ENCODE measurements at places on chromosomes 1 and 21.
A peak's percentile ranks its signal among the peaks of the same experiment; 100 is the strongest.

GRCh38 chr1:222021129-222021528, 279.2 kb upstream of the DUSP10 start:
- DNase-seq = no peak

DNA sequence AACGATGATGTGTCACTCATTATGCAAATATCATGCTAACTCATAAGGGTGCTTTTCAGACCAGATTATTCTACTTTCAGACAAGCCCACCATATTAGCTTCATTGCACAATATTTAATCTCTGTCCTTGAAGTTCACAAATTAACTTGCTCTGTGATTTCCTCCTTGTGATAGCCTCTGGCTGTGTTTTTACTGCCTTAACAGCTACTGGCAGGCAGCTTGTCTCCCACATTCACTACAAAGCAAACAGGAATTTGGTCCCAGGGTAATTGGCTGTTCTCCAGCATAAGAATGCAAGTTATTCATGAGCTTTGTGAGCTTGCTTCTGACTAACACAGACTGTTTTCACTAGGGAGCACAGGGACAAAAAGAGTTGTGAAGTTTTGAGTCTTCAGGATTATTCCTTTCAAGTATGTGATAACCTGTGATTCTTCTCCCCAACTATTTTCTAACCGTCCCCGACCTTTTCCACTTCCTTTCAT, 87.9 kb upstream of the HMCN1 start:
- peak; percentile 91 for DNase-seq

GRCh38 chr1:109250454-109251276, 1.3 kb downstream of the CELSR2 start:
- DNase-seq = no peak

DNA sequence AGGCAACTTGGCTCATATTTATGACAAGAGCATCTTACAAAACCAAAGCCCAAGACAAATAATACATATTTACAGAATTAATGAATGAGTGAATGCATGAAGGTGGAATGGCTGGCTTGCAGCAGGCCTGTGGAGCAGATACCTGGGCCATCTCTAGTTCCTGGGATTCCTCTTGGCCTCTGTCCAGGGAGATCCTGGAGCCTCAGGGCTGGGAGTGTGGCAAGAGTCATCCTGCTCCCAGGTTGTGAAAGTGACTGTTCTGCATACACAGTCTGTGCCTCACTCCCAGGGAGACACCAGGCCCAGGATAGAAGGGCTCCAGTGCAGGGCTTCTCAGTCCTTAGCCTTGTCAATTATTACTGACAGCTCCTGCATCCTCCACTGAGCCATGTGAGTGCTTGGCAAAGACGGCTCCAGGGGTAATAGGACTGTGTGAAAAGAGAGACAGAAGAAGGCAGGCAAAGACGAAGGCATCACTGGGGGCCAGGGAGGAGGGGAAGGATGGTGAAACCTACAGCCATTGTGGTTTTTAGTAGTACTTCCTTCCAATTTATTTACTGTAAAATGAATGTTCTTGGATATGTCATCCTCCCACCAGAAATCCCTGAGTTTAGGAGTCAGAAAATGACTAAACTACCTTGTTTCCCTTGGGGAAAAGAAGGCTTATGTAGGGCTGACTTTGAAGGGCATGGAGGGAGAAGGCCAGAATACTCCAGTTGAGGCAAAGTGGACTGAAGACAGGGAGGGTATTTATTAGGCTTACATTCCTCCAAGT, 14.3 kb upstream of the KPRP start:
- no peak for DNase-seq

DNA sequence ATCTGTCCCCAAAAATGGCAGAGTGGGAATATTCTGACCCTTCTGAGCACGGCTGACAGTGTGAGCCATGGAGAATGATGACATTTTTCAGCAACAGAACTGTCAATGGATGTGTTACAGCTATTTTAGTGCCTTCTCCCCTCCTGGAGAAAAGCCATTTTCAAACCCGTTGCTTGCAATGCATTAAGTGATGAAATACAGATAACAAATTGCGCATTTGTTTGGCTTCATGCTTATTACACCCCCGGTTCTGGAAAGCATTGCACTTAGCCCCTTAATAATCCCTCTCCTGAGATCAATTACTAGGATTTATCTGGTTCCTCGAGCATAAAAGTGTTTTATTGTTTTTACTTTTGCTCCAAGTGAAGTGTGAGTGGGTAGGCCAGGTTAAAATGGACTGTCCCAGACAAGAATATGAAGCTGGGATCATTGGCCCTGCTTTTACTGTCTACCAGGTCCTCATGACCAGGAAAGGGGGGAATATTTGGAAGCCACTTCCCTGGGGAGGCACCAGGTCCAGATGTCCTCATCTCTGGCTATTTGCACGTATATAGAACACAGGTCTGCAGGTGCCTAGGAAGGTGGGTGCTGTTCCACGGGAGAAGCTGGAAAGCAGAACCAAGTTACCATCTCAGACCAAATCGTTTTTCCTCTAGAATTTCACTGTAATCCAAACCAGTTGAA, 37.5 kb upstream of the HHAT start:
- DNase-seq = no peak

DNA sequence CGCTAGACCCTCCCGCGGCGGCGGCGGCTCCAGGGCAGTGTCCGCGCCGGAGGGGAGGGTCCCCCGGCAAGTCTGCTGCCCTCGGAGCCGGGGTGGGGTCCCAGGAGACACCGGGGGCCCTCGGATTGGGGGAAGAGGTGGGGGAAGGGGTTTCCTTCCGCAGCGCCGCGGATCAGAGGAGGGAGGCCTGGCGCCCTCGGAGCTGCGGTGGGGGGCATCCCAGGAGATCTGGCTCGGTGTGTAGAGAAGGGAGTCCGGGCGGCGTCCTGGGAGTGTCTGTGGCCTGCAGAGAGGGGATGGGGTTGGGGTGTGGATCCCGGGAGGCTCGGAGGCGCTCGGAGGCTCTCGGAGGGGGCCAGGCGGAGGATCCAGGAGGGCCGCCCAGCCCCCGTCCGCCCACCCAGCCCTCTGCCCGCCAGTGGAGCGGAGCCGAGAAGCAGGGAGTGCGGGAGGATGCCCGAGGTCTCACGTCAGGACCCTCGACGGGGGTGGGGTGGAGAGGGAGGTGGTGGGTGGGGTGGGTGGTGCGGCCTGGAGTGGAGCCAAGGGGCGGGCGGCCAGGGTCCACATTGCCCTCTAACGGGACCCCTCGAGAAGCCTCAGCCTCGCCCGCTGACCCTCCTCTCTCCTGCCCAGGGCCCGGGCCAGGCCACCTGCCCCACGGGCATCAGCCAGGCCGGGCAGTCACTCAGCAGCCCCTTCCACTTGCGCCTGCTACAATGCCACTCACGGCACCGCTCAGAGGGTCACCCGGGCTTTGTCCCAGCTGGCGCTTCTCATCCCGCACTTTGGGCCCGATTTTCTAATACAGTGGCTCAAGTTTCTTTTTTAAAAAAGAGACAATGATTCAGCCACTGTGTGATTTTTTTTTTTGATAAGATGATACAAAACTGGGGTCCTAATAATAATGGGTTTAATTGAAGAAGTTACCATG, 60.2 kb upstream of the ARHGEF16 start:
- DNase-seq = no peak

DNA sequence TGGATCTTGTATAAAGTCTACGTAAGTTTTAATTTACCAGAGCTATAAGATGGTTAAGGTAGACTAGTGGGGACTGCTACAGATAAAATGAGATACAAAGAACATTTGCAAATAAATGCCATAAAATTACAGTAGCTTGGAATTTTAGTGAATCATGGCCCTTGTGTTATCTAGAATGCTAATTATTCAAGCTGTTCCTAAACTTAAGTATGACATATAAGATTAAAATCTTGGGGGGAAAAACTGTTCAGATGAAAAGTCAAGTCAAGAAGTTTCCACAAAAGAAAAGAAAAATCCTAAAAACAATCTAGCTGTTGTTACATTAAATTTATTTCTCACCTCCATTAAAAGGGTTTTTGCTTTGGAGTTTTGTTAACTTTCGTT, 51.7 kb downstream of the SIM2 start:
- no peak for DNase-seq

GRCh38 chr1:41023279-41023990, 1.9 kb upstream of the SLFNL1 start:
- DNase-seq = no peak

- DNase-seq = no peak
Measured at GRCh38 chr1:2591233-2591580, 4.6 kb downstream of the PRXL2B start.

GRCh38 chr1:193014400-193014799, 44.8 kb downstream of the UCHL5 start:
- no peak for DNase-seq

Measured in fibroblast of the conjunctiva (primary cell).